Activated naive CD4-positive, alpha-beta T cell treated with anti-CD3 and anti-CD28 coated beads, Interleukin-2, amount 50 U/mL, for 72 hours (primary cell): ENCODE measurements at places on chromosomes 5 and 9. TPM values are rescaled to one million over a fixed set of nuclear protein-coding genes. Genes with fewer than 3 reads are reported as not detected.
A peak's percentile ranks its signal among the peaks of the same experiment; 100 is the strongest.

DNA sequence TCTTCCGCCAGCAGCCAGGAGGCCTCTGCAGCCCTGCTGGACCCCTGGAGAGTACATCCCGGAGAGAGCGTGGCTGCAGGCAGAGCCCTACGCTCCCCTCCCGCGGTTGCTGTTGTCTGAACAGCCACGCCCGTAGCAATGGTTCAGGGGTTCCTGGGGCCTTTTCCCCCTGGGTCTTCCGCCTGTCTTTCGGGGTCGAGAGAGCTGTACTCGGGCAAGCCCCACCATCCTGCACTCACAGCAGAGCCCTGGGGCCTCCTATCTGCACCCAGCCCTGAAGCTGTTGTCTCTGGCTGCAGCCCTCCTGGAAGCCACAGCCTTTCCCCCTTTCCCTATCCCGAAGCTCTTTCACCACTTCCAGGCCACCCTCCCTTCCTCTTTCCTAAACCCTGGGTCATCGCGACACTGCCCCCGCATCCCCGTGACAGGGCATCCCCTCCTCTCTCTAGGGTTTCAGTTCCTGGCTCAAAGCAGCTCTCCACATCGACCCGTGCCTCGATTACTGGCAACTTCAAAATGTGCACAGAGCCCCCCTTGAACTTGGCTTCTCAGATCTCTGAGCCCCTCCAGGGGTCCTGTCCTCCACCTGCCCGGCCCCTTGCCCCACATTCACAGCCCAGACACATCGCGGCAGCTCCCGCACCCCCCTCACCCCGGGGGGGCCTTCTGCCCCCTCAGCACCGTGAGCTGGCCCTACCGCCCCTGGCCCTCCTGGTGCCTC lies 43.9 kb upstream of the CEP72 start:
- DNase-seq: no peak

- DNase-seq: peak; percentile 34
These were observed 51.9 kb downstream of the MRPL36 start for GRCh38 chr5:1747803-1748085.

GRCh38 chr5:54148067-54148845 lies 162.1 kb downstream of the ARL15 start:
- no peak for DNase-seq

The SLC25A48 gene
- total RNA-seq: not detected

The ERBIN gene
- total RNA-seq: 46.1 TPM

- no peak for DNase-seq
These were observed 3.4 kb downstream of the SMIM3 start for GRCh38 chr5:150781706-150782614.

DNA sequence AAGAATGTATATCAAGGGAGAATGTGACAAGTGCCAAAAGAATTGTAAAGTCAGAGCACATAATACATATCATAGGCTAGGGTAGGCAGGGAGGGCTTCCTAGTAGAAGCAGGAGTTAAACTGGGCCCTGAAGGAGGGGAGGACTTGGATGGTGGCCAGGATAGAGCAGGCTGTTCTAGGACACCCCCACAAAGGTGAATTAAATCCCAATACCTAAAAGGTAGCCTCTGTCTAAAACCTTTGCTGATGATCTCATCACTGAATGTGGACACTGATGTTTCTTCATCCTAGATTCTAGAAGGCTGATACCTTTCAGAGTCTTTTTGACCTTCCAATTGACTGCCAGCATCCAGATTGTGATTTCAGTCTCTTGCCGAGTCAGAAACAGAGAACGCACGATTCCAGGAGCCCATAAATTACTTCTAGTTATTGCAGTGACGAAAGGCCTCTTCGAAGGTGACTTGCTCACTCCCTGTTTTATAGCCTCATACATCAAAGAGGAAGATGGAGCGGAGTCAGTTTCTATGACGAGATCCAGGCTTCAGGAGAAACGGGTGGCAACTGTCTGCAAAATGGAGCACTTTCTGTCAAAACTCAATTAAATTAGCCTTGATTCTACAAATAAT lies 43.2 kb downstream of the KIF4B start:
- no peak for DNase-seq
